Left hindlimb (tissue), 1 donor: ENCODE measurements at places on chromosomes 5 and 9.

- no peak for DNase-seq
Observed at GRCh38 chr5:15823398-15823797, 323.4 kb downstream of the FBXL7 start.

GRCh38 chr5:111432883-111433536 is 79.3 kb downstream of the STARD4 start:
- no peak for DNase-seq

DNA sequence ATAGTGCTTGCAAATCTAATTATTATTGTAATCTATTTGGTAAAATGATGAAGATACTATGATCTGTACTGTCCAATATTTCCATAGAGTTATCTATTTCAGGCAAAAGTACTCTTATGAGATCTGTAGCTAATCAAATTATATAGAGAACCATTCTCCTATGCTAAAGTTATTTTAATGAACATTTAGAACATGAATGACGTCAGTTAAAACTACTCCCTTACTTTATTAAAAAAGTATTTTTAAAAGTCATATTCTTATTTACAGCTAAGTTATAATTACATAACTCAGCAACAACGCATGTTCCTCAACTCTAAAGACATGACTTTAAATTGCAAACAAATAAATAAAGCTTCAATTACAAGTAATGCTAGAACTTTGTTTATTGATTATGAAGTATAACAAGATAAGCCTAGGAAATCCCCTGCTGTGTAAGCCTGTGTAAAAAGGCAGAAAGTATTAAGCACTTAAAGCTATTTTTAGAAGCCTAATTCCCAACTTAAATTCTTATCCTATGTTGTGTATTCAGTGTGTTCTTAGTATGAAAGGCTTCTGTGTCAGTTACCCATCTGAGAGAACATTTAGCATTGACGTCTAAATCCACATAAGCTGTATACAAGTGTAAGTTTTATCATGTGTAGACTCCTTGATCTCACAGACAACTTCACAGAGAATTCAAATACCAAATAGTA is 285.7 kb downstream of the HCN1 start:
- DNase-seq, result no peak

DNA sequence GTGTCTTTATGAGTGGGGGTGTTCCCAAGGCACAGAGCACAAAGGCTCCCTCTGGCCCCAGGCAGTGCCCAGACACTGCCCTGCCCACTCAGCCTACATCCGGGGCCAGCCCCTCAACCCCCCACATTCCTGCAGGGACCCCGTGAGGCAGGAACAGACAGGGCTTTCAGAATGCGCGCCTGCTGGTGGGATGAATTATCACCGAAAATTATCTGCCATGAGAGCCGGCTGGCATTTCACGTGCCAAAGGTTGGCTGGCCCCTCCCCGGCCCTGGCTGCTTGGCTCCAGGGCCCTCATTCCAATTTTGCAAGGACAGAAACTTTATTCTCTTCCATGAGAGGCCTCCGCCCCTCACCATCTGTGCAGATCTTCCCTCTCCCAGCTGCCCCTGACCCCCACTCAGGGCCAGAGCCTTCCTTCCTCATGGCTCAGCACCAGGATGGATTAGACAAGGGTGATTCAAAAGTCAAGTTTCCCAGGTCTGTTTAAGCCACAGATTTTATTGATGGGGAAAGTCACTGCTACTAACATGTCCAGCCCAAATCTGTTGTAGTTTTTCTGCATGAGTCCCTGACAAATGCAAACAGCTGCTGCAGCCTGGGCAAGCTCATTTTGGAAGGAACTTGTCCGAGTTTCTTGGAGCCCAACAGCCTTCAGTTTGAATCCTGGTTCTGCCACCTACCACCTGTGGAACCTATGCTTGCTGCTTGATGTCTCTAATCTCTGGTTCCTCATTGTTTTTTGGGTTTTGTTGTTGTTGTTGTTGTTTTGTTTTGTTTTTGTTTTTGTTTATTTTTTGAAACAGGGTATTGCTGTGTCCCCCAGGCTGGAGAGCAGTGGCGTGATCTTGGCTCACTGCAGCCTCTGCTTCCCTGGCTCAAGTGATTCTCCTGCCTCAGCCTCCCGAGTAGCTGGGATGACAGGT is 32.3 kb upstream of the WDR38 start:
- DNase-seq, result peak; percentile 79

- DNase-seq, result no peak
Observed at GRCh38 chr5:117133198-117133597, 558.6 kb upstream of the SEMA6A start.
